Renal cortex interstitium (tissue), 15 donors: ENCODE measurements at places on chromosomes 5 and 9. TPM values are rescaled to one million over a fixed set of nuclear protein-coding genes. Genes with fewer than 3 reads are reported as not detected.

DNA sequence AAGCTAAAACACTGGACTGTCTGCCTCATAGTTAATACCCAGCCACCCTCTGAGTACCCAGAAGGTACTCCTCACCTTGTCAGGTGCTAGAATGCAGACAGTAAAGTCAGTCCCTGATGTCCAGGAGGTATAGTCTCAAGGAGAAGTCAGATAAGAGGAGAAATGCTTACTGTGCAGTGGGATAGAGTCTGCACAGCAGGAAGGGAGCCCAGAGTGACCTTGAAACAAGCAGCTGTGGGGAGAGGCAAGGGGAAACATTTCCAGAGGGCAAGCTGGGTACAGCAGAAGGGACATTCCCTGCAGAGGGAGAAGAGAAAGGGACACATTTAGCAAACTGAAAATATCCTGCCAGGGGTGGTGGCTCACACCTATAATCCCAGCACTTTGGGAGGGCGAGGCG lies 122.7 kb downstream of the GCNT1 start:
- no peak for DNase-seq

DNA sequence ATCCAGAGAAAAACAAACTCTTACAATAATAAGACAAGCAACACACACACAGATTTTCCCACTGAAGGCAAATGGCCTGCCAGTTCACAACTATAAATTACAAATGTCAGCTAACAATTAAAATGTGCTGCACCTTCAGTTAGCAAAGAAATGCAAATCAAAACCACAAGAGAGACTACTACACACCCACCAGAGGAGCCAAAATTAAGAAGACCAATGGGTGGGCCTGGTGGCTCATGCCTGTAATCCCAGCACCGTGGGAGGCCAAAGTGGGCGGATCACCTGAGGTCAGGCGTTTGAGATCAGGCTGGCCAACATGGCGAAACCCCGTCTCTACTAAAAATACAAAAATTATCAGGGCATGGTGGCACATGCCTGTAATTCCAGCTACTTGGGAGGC lies 15.1 kb upstream of the IPPK start:
- no peak for DNase-seq

DNA sequence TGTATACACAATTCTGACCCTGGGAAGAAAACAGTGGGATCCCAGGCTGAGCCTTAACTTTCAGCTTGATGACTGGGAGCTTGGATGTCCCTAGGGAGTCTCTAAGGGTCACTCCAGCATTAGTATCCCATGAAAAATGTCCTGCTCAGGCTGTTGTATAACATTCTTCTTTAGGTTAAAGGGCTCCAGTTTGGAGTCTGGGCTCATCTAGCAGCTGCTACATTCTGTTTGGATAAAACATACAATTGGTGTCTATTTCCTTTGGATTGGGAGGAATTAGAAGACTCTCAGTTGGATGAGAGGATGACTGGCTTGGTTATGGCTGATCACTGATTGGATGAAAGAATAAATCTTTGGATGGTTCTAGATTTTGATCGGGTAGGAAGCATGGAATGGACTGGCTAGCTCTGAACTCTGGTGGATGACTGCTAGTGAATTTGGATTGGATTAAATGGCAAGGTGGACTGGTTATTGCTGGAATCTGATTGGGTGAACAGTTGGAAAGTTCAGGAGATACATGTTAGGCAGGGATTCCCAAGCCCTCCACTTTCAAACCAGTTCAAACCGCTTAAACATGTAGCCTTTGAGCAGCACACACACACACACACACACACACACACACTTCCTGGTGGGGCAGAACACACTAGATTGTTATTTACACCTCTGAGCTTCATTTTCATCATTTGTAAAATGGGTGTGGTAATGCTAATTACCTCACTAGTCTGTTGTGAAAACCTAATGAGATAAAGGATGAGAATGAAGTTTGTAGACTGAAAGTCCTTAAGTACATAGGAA lies 7.1 kb upstream of the MYOZ3 start:
- no peak for DNase-seq

- peak; percentile 53 for DNase-seq
These were observed 70.2 kb upstream of the ALDH1A1 start for GRCh38 chr9:73023025-73023541.

GRCh38 chr5:33023649-33024048 lies 312.5 kb downstream of the NPR3 start:
- no peak for DNase-seq

- DNase-seq: no peak
These were observed 6.6 kb upstream of the UBQLN1 start for GRCh38 chr9:83714329-83714728.

DNA sequence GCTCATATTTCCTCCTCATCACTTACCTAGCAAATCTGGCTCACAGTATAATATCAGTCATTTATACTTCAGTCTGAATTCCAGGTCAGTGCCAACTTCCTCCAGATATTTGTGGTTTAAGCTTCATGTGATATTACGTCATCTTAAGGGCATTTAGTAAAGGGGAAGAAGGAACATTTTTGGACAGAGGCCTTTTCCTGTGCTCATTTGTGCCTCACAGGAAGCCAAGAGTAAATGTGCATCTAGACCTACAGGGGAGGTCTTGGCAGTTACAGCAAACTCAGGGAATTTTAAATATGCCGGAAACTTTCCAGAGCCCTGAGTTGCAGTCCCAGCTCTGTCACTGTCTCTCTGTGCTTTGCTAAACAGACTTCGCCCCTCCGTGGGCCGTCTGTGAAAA lies 12.3 kb upstream of the KCNIP1 start:
- no peak for DNase-seq

- no peak for DNase-seq
These were observed 41.5 kb downstream of the ALG2 start for GRCh38 chr9:99180199-99180598.

DNA sequence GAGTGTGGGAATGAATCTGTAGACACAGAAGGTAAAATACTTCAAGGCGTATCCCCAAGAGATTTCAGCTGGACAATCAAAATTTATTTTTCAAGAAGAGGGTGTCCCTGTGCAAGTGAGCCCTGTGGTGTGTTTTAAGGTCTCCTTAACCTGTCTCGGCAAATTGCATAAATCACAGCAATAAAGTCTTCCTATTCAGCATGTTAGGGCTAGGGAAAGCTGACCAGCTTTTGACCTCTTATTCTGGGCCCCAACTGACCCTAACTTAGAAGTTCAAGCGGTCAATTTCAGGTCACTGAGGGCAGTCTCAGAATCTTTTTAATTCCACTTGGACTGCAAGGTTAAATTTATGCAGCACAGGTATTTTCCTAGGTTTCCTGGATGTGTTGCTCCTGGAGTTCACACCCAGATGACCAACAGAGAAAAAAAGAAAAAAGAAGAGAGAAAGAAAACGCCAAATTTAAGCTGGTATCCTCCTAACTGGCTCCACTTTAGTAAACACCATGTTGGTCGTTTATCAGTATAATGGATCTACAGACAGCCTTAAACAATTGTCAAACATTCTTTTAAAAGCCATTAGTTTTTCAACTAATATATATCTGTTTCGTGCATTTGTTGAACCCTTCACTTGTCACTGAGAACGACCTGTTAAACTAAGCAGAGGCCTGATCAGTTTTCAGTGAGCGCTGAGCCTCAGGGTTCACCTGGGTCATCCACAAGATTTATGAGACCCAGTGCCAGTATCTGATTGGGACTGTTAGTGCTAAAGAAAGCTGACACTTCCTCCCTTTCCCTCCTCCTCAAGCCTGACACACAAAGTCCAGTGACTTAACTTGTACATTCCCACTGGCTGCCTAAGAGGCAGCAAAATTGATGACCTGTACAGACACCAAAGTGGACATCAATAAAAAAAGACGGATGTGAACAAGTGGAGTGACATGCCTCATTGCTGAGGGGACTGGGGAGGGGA lies 546.1 kb downstream of the NR2F1-AS1 start:
- peak; percentile 89 for DNase-seq

DNA sequence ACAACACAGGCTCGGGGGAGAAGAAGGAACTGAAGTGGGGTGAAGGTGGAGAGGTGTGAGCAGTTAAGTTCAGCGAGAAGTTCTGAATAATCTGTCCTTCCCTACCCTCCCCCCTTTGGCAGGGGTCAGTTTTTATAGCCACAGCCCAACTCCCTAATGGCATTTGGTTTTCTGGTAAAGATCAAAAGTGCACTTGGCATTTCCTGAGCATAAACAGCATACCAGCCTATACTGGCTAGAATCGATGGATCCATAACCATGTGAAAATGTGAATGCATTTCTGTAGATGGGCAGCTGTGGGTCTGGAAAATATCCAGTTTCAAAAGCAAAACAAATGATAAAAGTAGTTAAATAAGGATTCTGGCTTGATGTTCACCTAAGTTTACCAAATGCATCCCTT lies 410.9 kb downstream of the PLK2 start:
- DNase-seq: no peak

GRCh38 chr5:173972607-173972924 lies 16.4 kb upstream of the C5orf47 start:
- DNase-seq: no peak

DNA sequence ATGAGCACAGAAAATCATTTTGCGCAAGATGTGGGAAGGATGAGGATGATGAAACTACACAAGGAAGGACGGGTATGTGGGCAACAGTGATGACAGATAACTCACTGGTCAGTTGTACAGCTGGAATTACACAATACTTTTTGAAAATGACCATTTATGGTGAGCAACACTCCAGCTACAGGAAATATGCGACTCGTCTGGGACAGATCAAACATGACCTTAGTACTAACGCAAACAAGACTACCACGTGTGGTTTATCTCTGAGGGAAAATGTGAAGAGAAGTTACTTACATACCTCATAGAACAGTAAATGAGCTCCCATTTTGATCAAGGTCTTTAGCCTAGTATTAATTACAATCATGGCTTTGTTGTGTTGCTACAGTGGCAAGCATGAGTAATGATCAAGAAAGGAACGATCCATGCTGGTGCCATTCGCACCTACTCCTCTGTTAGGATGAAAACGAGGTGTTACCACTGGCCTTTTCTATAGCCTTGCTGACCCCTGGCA lies 456.9 kb downstream of the BNC2 start:
- no peak for DNase-seq

- DNase-seq: no peak
These were observed 132.0 kb downstream of the MLLT3 start for GRCh38 chr9:20490246-20490834.

GRCh38 chr5:134184155-134185135 lies 7.7 kb upstream of the SKP1 start:
- peak; percentile 29 for DNase-seq

GRCh38 chr9:101465326-101465915 lies 29.8 kb upstream of the ALDOB start:
- DNase-seq: no peak

DNA sequence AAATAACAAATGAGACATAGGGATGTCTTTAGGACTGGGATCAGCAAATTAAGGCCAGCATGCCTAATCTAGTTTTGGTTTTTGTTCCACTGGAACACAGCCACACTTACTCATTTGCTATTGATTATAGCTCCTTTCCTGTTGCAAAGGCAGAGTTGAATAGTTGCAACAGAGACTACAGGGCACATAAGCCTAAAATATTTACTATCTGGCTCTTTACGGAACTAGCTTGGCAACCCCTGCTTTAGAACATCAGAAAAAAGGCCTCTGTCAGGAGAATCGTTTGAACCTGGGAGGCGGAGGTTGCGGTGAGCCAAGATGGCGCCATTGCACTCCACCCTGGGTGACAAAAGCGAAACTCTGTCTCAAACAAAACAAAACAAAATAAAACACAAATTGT lies 384.8 kb downstream of the ELAVL2 start:
- DNase-seq: no peak

DNA sequence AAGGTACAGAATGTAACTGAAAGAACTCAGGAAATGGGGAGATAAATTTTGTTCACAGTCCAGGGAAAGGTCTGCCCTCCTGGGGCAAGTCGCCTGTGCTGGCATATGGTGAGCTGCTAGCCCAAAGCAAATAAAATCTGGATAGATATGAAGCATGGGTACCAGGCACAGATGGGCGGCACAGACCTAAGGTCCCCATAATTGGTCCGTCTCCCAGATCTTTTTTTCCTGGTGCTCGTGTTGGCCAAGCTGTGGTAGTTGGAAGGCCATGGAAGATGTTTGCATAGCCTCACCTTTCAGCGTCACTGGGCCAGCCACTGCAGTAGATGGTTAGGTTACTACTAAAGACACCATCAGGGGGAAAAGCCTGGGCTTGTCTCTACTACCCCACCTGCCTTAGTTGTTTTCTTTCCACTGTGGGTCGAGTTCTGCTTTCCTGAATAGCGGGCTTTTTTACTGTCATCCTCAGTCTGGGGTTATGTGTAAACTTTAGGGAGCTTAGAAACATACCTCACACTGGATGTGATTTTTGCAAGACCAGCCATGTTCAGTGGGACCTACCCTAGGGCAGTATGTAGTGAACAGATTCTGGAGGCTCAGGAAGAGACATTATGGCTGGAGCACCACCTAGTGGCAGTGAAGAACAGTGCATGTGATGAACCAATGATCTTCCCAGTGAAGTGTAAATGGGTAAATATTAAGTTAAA lies 24.2 kb upstream of the GLRX start:
- no peak for DNase-seq

- no peak for DNase-seq
These were observed 15.9 kb downstream of the PPP2R2B start for GRCh38 chr5:146862641-146863040.

DNA sequence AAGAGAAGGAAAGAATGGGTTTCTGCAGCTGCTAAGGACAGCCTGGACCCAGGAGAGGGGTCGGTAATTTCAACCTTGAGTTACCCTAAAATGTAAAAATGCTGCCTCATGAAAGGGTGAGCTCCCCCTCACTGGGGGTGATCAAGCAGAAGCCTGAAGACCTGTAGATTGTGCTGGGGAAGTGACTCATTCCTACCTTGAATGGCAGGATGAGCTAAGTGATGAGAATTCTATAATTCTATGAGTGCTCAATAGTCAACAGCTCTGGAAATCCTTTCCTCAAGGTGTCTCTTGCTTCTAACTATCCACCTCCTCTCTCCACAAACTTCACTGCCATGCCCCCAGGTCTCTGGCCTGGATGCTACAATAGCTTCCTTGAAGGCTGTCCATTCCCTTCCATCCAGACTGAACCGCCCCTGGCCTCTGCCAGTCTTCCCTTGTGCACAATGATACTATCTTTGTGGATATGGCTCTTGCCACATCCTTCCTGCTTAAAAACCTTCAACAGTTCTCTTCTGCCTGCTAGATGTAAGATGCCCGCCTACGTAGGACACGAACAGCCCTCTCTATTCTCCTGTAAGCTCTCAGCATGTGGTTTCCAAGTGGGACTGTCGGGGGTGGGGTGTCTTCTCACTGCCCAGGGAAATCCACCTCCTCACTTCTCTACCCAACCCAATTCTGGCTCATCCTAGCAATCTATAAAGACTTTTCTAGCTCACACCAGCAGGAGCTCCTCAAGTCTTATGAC lies 50.6 kb downstream of the PTPN3 start:
- DNase-seq: no peak

GLRA1 gene
- not detected for polyA plus RNA-seq

BOD1 gene
- polyA plus RNA-seq: 121 TPM

LCP2 gene
- 3.3 TPM for polyA plus RNA-seq

RNF14 gene
- 55.8 TPM for polyA plus RNA-seq

TEK gene
- 35.6 TPM for polyA plus RNA-seq

TTC23L gene
- polyA plus RNA-seq: 4.0 TPM

EGFL7 gene
- 79.8 TPM for polyA plus RNA-seq

TXNDC8 gene
- not detected for polyA plus RNA-seq

CDKN2B-AS1 gene
- not detected for polyA plus RNA-seq

SPINK13 gene
- polyA plus RNA-seq: 1.2 TPM
